ENCODE measurements at places on chromosomes 7 and 10.

- no peak for DNase-seq
These were observed 56.4 kb downstream of the MYPN start for GRCh38 chr10:68165643-68166042.

GRCh38 chr7:81908220-81908619 lies 138.4 kb upstream of the HGF start:
- no peak for DNase-seq

DNA sequence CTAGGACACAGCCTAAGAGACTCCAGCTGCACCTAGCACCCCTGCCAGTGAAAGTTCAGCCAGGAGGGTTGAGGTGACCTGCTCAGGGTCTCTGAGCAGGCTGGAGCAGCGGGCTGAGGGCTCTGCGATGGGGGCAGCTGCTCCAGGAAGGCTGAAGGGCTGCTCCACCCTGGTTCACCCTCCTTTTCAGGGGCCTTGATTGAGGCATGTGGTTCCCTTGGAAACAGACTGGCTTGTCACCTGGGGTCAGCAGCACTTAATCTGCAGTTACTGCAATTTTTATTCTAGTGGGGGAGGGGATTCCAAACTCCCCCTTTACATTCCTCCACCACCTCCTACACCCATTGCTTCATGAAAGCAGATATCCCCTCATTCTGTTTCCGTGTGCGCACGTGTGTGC lies 85.3 kb upstream of the UNC5B start:
- no peak for DNase-seq

DNA sequence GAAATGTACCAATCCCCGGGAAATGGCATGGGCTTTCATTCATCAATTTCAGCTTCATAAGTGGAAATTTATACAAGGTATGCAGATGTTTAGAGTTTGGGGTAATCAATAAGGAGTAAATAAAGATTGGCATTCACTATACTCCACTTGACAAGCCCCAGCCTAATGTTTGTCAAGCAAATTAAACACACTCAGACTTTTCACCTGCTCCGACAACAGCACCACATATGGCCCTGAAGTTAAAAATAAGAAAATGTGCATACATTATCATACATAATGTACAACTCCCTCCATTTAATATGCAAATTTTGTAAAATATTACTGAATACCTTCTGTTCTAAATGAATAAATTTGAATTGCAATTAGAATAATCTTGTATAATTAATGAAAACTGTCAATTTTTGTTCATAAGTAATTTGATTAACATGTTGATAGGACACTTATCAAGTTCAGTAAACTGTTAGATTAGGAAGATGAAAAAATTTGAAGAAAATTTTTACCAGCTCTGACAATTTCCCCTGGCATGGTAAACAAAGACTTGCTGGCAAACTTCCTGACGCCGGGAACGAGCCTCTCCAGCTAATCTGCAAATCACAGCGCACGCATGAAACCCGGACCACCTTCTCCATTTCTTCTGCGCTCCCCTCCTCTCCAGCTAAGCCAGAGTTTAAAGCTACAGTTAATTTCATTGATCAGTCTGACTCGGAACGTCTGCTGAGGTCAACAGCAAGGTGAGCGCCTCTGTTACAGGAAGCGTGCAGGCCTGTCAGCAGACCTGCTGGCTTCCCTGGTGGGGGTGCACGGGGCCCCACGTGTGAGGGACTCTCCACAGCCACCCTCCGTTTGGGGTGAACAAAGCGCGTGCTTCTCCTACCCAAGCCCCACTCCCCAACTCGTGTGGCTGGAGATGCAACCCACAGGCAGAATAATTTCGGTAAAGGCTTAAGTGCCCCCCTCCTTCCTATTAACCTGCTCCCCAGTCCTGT lies 70.7 kb downstream of the EBF3 start:
- DNase-seq: no peak

DNA sequence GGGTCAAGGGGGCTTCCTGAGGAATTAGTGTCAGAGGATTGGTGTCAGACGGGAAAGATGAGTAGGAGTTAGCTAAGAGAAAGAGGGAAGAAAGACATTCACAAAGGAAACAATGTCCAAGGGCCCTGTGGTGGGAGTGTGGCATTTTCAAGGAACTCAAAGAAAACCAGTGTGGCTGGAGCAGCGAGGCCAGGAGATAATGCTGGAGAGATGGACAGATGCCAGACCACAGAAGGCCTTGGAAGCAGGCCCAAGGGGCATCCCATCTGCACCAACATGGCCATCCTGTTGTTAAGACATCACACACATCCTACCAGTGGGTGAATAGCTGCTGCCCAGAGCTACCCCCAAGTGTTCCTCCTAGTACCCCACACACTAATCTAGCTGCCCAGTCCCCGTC lies 36.1 kb upstream of the CUL1 start:
- DNase-seq: no peak

DNA sequence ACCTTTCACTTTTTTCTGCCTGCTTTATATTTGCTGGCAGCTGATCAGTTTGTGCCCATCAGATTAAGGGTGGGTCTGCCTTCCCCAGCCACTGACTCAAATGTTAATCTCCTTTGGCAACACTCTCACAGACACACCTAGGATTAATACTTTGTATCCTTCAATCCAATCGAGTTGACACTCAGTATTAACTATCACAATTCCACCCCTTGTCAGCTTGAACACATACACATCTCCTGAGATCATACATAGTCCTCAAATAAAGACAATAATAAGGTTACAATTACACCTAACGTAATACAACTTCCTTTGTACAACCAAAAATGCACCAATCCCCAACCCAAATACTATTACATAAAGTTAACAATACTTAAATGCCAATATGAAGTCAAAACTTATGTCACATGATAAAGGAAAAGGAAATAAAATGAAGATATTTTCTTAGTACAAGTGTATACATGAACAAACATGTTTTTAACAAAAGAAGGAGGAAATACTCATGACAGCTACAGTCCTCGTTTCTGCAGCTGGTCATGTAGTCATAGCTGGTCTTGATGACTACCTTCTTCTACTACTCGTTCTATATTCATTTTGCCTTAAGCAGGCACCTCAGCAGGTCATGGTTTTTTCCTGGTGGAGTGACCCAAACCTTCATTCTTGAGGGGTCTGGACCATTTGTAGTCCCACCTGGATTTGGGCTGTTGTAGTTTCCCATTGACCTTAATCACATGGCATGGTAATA lies 96.7 kb upstream of the CABCOCO1 start:
- no peak for DNase-seq

DNA sequence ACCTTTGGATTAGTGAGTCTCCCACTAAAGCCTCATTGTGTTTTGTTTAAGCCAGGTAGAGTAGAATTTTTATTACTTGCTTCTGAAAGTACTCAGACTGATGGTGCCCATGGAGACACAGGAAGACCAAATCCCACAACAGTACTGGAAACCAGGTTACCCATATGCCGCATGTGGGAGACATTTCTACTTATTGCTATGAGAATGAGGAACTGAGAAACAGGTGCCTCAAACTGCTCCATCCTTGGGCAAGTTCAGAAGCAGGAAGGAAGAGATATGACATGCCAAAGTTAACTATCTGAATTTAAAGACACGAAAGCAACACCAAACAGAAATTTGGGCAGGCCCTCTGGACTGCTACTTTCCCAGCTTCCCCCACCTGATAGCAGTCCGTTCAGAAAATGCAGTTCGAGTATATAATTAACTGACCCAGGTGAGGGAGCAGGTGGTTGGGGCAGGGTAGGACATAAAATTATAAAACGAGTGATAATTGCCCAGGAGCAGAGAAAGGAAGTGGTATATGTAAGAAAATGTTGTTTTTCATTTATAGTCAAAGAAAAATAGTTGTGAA lies 382.3 kb upstream of the MTPN start:
- no peak for DNase-seq

DNA sequence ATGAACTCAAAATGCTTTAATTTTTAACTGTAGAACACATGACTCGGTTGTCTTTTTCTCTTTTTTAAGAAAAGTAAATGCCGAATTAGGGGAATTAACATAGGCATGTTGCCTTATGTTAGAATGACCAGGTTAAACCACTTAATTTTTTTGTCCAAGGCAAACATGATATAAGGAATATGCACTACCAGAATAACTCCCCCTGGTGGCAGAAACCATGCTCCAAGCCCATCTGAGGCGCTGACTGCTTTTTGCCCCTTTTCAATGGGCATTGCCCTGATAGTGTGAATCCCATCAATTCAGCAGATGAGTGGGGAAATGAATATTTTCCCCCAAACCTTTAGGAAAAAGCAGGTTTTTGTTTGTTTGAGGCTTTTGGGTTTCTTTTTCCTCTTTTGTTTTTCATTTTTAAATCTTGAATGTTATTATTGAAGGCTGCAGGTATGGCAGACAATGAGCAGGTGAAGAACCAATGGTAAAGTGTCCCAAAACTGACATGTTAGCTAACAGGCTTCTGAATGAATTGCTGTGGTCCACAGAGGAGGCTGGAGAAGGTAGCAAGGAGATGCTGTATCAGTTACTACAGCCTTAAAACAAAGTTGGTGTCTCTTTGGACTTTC lies 284.3 kb downstream of the SORCS3 start:
- no peak for DNase-seq

GRCh38 chr7:1234881-1235500 lies 2.3 kb downstream of the UNCX start:
- DNase-seq: no peak

DNA sequence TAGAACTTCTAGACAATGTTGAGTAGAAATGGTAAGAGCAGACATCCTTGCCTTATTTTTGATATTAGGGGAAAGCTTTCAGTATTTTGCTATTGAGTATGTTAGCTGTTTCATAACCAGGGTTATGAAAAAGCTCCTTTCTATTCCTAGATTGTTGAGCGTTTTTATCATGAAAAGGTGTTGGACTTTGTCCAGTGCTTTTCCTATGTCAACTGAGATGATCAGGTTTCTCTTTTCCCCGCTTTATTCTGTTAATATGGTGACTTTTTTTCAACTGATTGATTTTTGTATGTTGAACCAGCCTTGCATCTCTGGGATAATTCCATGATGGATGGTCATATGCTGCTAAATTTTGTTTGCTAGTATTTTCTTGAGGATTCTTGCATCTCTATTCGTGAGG lies 58.5 kb downstream of the LCOR start:
- no peak for DNase-seq

DNA sequence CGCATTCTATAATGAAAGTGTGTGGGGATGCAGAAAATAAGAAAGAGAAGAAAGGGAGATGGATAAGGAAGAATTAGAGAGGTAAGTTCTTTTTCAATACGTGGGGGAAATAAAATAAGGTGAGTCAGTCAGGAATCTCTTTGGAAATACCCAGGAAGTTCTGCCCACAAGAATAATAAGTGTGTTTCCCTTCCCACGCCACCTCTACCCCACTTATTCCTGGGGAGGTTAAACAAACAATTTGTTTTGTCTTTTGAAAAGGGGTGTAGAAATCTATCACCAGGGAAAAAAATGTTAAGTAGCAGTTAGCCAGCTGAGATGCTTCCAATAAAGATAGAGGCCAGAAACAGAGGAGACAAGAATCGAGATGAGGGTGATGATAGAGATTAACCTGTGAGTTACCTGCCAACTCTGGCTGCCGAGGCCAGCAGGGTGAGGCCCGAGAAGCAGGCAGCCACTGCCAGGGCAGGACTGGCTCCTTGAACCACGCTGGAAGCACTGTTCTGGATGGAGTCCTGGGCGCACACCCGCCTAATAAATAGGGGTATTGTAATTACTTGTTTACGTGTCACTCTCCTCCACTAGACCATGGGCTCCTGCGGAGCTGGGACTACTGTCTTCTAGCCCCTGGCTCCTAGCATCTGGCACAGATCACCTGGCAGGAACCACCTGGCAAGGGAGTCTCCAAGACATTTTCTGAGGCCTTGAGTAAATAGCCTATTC lies 191.3 kb downstream of the FGFR2 start:
- no peak for DNase-seq

- no peak for DNase-seq
These were observed 14.9 kb downstream of the ANKMY2 start for GRCh38 chr7:16630654-16631053.

DNA sequence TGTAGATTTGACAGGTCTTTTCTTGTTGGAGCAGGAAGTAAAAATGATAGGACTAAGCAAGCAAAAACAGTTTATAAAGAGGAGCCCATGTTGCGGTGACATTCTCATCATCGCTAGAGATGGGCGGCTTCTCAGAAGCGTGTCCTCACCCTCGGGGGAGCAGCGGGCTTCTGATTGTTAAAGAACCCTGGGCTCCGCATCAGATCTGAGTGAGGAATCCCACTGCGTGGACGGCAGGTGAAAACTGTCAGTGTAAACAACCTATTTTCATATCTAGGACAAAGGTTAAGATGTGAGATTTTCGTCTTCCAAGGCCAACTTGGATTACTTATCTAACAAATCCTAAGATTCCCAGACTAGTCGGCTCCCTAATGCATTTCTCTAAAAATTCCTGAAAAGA lies 177.6 kb downstream of the ADARB2 start:
- no peak for DNase-seq

- no peak for DNase-seq
These were observed 470.0 kb upstream of the SEMA3A start for GRCh38 chr7:84664626-84665025.

GRCh38 chr7:81248420-81248819 lies 329.6 kb upstream of the SEMA3C start:
- DNase-seq: no peak

DNA sequence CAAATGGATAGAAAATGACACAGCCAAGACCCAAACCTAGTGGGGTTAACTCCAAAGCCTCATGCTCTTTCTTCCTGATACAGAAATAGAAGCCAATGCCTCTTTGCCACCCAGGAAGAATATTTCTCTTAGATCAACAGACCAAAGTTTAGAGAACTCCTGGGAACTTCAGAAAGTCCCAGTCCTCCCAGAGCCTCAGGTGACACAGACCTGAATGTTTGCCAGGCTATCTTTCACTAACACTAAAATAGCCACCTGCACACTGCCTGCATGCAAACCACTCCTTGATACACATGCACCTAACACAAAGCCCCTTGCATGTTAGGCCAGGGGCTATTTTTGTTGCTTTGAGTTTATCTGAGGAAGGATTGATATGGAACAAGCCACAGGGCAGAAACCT lies 27.7 kb downstream of the LSM5 start:
- no peak for DNase-seq

DNA sequence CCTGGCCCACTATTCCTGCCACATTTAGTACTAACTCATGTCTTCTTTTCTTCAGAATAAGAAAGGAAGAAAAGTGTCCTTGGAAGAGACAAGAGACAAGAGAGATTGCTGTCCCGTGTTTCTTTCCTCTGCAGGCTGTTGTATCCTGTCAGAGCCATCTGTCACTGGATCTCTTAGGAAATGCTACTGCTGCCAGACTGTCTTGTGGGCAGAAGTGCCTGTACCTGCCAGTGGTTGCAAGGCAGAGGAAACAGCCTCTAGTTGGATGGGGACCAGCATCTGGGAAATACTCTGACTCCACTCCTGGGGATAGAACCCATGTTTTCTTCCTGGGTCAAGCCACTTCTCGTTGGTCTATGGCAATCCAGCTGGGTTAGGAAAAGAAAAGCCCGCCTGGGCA lies 16.7 kb upstream of the MAP3K8 start:
- no peak for DNase-seq
